Stimulated activated CD4-positive, alpha-beta T cell treated with anti-CD3 and anti-CD28 coated beads, Interleukin-1b, Interleukin-23, amount 100 ng/mL, for 48 hours (primary cell): ENCODE measurements at places on chromosomes 11 and 22.
A peak's percentile ranks its signal among the peaks of the same experiment; 100 is the strongest.

- DNase-seq: peak; percentile 58
Measured at GRCh38 chr11:65426839-65427690, 4.5 kb downstream of the NEAT1 start.

DNA sequence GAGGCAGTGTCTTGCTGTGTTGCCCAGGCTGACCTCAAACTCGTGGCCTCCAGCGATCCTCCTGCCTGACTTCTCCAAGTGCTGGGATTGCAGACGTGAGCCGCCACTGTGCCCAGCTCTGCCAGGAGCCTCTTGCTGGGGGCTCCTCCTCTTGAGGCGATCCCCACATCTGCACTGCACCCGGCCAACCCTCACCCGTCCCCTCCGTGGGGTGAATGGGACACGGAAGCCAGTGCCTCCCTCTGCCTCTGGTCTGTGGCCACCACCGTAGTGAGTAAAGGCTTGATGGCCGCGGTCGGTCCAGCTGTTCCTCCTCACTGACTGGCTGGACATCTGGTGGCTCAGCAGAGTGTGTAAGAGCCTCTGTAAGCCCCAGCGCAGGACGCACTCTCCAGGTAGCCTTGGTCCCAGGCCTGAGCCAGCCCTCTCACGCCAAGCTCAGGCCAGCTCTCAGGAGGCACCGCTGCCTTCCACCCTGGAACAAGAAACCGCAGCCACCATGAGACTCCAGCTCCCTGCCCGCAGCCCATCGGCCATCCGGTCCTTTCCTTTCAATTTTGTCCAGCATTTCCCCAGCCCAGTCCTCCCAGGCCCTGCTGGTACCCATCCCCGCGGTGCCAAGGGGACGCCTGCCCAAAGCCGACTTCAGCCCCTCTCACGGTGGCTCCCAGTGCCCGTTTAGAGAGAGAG lies 100.3 kb downstream of the BRD1 start:
- no peak for DNase-seq

- no peak for DNase-seq
Measured at GRCh38 chr11:22371160-22371559, 33.0 kb downstream of the SLC17A6 start.

- no peak for DNase-seq
Measured at GRCh38 chr11:24373516-24373915, 123.3 kb upstream of the LUZP2 start.

GRCh38 chr11:15468466-15468865 lies 353.7 kb downstream of the INSC start:
- no peak for DNase-seq

- DNase-seq: no peak
Measured at GRCh38 chr11:114281388-114281956, 14.7 kb upstream of the NNMT start.

- no peak for DNase-seq
Measured at GRCh38 chr11:116357784-116358544, 414.8 kb downstream of the BUD13 start.

DNA sequence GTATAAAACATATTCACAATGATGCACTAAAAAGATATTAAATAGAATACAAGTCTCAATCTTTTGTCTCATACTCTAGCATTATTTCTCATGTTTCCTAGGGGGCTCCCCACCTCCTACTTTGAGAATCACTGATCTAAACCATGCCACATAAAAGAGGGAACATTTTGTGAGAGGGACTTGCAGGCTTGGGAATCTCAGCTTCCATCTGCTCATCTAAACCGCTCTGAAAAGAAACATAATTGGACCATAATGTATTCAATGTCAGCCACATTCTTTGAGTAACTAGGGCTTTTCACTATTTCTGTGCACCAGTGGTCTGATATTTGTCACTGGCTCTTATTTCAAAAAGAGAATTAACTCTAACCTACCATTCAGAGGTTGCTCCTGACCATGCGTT lies 6.4 kb upstream of the CSRP3 start:
- DNase-seq: no peak

DNA sequence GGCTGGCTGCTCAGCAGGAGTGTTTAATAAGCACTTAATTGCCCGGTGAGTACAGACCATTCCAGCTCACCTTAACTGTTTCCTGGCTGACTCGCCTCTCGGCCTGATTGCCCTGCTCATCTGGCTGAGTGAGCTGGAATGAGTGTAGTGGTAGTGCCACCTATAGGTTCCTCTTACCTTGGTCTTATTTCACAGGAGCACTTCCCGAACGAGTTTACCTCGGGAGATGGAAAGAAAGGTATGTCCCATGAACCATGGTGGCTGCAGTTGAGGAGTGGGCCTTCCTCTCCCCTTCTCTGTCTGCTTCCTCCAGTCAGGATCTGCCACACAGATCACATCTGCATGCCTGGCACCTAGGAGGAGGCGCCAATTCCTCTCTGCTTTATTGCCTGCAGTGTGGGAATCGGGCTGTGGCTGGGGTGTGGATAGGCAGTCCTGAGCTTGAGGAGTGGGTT lies 26.7 kb downstream of the UPB1 start:
- peak; percentile 44 for DNase-seq

GRCh38 chr22:39317775-39318506 lies 1.5 kb downstream of the RPL3 start:
- no peak for DNase-seq

GRCh38 chr11:114321621-114322257 lies 25.5 kb downstream of the NNMT start:
- DNase-seq: no peak

DNA sequence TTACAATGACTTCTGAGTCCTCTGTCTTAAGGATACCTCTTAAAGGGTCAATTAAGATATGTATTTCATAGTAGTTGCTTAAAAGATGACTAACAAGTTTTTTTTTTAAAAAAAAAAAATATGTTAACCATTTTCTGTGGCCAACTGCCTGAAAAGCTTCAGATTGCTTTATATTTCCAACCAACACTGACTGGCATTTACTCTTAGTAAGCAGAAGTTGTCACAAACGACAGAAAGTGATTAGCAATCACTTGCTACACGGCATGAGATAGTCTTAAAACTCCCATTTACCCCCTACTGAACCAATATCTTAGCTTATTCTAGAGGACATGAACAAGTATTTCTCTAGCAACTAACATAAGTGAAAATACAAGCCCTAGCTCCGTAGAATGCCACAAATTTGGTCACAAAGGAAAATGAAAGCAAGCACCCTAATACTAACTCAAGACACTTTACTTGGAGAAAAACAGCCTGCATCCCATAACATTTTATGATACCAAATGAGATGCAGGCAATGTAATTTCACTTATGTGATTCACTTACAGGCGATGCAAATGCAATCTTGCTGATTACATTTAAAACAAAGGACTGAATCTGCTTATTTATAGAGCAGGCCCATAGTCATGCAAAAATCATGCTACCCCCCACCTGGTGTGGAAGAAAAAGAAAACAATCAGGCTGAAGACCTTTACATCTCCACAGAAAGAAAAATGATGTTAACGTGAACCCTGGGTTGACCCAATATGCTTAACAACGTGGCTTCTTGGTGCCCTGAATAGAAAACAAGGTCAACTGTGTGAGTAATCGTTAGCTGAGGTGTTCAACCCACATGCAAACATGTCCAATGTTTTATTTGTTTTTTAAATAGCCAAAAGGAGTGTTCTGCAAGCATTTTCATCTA lies 25.7 kb downstream of the MPPED2 start:
- no peak for DNase-seq

DNA sequence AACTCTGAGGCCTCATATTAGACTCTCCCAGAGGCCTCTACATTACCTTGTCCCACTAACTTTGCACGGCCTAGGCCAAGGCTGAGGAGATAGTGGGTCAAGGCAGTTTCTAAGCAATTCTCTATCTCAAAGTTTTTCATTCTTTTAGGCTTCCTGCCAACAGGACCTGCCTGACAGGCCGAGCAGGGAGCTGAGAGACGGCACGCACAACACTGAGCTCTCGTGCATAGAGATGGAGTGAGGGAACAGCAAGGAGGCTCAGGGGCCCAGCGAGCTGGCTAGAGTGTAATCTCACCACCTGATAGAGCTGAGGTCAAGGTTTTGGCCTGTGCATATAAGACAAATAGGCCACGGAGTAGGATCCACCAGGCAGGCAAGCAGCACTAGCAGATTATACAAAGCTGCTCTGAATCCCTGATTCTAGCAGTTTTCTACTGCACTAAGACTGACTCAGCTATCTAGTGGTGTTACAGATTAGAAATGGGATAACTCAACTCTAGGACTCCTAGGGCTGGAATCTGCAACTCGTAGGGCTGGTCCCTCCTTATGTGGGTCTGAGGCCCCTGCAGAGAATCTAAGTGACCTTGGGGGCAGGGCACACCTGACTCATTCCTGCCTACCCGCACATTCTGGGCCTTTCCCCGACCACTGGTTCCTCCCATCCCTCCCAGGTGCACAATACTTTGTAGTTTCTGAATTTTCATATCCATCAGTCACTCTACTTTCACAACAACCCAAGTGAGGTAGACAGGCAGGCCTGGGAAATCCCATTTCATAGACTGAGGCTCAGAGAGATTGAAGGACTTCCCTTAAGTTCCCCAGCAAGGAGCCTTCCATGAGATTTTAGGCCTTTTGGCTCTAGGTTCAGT lies 1.7 kb downstream of the CYB5R2 start:
- DNase-seq: peak; percentile 63

DNA sequence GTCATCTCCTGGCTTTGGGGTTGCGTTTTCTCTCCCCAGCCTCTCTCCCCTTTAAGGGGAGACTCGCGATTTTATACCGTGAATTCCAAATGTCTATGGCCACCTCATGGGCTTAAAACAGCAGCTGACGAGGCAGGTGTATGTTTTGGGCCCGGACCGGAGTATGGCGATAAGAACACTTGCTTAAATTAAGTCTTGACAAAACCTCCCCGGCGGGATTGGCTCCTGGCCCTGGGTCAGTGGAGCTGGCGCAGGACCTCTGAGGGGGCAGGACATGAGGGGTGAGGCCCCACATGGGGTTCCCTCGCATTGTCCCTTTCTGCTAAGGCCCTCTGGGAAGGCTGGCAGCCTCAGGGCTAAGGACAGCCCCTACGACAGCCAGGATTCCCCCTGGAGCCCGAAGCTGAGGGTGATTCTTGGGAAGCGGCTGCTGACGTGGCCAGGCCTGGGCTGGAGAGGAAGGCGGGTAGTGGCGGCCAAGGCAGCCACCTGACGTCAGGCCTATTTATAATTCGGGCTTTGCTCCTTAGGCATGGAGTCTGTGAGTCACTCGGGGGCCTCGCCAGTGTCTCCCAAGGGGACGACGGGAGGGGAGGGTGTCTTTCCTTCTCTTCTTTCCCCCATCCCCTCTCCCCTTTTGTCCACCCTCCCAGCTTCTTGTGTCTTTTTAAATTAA lies 12.7 kb downstream of the MYO18B start:
- DNase-seq: no peak

GRCh38 chr22:23745791-23746190 lies 5.1 kb downstream of the ZNF70 start:
- no peak for DNase-seq

- no peak for DNase-seq
Measured at GRCh38 chr22:22717664-22718063, 73.2 kb downstream of the GGTLC2 start.

- no peak for DNase-seq
Measured at GRCh38 chr11:64524534-64525042, 66.4 kb upstream of the SLC22A12 start.

DNA sequence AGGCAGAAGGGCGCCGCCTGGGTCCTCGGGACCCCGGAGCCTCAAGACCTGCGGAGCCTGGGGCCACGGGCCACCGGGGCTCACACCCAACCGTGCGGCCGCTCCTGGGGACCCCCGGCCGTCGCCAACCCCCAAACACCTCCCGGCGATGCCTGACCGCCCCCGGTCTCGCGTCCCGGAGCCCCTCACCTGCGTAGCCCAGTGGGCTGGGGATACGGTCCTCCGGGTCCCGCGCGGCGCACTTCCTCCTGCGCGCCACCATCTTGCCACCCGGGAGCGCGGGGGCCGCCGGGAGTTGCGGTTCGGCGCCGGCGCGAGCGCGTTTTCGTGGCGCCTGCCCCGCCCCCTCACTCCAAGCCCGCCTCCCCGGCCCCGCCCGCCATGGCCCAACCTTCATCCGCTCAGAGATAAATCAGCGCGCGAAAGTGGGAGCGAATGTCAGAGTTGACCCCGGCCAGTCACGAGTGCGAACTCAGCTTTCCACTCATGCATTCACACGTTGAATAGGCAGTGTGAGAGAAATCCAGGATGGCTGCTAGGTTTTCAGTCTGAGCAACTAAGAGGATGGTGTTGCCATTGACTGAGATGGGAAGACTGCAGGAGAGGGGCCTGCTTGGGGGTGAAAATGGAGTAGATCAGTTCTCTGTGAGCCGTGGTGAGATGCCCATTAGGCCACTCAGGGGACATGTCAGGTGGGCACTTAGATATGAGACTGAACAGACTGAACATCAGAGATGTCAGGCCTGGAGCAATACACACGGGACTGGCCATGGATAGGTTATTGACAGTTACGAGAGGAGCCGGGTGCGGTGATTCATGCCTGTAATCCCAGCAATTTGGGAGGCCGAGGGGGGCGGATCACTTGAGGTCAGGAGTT lies at the start of gene RRP7A:
Gene RRP7A (minus strand): TSS at position 272 of the 877 bp plus-strand sequence. CDS start 10 bp downstream, at position 262.
- peak; percentile 80 for DNase-seq

- DNase-seq: no peak
Measured at GRCh38 chr11:1912289-1912878, 7.1 kb upstream of the TNNT3 start.

GRCh38 chr11:118606157-118606843 lies 1.1 kb upstream of the PHLDB1 start:
- DNase-seq: no peak

DNA sequence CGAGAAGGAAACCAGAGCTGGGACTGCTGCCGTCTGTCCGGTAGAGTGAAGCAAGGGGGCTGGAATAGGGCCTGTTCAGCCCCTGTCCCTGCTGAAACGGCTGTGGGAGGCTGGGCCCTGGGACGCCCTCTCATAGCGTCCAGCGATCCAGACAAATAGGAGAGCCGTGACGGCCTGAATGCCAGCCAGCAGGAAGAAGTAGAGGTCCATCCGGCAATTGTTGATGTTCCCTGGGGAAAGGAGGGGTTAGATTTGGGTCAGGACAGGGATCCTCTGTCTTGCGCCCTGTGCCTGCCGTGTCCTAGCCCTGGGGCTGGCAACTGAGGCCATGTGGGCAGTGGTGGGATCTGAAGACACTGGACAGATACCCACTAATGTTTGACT lies 12.9 kb downstream of the TMEM132A start:
- DNase-seq: no peak

DNA sequence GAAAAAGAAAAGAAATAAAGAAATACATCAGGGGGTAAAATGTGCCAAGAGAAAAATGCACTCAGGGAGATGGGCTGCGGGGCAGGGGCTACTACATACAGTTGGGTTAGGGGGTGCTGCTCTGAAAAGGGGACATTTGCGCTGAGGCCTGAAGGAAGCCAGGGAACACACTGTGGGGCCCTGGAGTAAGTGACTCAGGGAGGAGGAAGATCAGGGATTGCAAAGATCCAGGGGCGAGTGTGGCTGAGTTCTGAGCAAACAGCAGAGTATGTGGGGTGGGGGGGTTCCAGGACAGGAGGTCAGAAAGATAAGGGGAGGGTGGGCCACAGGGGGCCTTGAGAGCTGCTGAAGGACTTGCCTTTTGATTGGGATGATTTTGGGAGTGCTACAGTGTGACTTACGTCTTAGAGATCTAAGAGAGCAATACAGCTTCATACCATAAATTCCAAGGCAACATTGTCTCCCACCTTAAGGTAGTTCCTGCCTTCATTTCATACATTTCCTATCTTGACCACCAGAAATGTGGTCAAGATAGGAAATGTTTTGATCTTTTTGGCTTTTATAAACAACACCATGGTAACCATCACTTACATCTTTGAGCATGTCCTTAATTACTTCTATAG lies 5.8 kb downstream of the A4GALT start:
- no peak for DNase-seq

GRCh38 chr22:28958611-28959010 lies 75.2 kb downstream of the ZNRF3 start:
- no peak for DNase-seq
